Stimulated activated CD4-positive, alpha-beta T cell treated with anti-CD3 and anti-CD28 coated beads, Interleukin-1b, Interleukin-23, amount 100 ng/mL, for 4 hours (primary cell): ENCODE measurements at places on chromosomes 5 and 9.

- no peak for DNase-seq
Measured at GRCh38 chr9:87609002-87609401, 111.3 kb downstream of the DAPK1 start.

DNA sequence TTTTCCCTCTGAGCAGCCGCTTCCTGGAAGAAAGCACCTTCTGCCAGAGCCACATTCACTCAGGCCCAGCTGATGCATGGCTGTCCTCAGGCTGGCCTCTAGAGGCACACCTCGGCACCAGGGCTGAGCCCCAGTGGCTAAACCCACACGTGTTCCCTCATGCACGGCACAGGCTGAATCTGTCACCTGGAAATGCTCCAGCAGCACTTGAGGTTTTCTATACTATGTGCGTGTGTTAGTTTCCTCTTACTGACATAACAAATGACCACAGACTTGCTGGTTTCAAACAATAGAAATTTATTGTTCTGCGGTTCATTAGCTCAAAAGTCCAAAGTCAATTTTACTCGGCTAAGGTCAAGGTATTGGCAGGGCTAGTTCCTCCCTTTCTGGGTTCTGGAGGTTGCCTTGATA, 141.4 kb downstream of the LRRC70 start:
- DNase-seq, result no peak

GRCh38 chr5:74516211-74516636, 124.3 kb downstream of the ENC1 start:
- no peak for DNase-seq

GRCh38 chr9:118652912-118653311, 716.3 kb downstream of the BRINP1 start:
- no peak for DNase-seq
